ENCODE measurements at places on chromosomes 11 and 22. TPM values are rescaled to one million over a fixed set of nuclear protein-coding genes. Genes with fewer than 3 reads are reported as not detected.

OR2AG1 gene
- polyA plus RNA-seq, result not detected

NRIP3 gene
- 0.22 TPM for polyA plus RNA-seq

DNA sequence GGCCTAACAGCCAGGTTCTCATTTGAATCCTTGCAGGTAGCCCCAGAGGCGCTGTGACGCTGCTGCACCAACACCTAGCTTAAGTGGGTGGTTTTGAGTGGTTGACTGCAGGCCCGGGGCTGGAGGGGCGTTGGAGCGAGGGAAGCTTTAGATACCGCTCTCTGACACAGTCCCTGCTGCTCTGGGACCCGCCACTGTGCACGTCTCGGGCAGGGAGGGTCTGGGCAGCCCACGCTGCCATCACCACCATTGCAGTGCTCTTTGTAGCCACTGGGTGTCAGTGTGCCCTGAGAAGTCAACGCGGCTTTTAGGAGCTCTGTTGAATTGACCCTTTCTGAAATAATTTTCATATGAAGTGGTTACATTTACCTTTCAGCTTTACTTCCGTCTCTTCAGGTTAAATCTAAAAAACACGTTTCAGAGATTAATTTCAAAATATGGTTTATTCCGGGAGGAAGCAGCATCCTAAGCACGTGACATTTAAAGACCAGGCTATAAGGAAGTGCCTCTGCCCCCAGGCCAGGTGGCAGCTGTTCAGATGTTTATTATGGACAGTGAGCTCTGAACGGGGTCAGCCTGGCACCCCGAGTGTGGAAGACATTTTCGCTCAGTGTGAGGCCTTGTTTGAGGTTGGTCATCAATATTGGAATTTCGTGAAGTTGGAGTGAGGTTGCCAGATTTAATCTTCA, 30.9 kb upstream of the PARVB start:
- peak; percentile 85 for DNase-seq
- H3K4me1 ChIP-seq, result peaks cover 14% of the 10 kb centered on the region
- no peaks in the 10 kb centered on the region for H3K27me3 ChIP-seq
- H3K36me3 ChIP-seq, result peaks cover 48% of the 10 kb centered on the region

DNA sequence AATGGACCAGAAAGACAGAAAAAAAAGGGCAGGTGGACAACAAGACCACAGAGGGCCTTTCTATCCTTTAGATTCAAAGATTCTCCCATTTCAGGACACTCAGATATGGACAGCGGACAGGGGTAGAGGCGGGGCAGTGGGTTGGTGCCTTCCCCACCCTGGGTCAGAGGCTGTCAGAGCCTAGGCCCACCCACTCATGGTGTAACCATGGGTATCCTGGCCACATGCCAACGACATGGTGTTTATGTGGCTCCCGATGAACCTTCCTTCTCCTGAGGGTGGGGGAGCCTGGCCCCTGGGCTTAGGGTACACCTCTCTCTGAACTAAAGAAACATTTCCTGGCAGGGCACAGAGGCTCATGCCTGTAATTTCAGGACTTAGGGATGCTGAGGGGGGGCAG, 14.3 kb upstream of the P2RY2 start:
- no peaks in the 10 kb centered on the region for H3K27me3 ChIP-seq
- no peak for DNase-seq
- no peaks in the 10 kb centered on the region for H3K36me3 ChIP-seq
- H3K27ac ChIP-seq, result no peak overlapping the region

CECR2 gene
- 0.22 TPM for polyA plus RNA-seq

ACR gene
- polyA plus RNA-seq, result 0.67 TPM

GRCh38 chr11:20754933-20755332, 85.5 kb downstream of the NELL1 start:
- H3K4me1 ChIP-seq, result no peaks in the 10 kb centered on the region
- no peaks in the 10 kb centered on the region for H3K27me3 ChIP-seq

GRCh38 chr11:76685237-76685636, 14.7 kb upstream of the LRRC32 start:
- no peak overlapping the region for H3K4me3 ChIP-seq
- DNase-seq, result no peak
- H3K27me3 ChIP-seq, result no peaks in the 10 kb centered on the region

- no peaks in the 10 kb centered on the region for H3K27me3 ChIP-seq
- H3K27ac ChIP-seq, result peak overlapping the region; percentile 66
- H3K4me3 ChIP-seq, result no peak overlapping the region
- no peak for DNase-seq
- H3K4me1 ChIP-seq, result peaks cover 24% of the 10 kb centered on the region
These were observed 71.9 kb downstream of the FBXO7 start for GRCh38 chr22:32546496-32546895.

DNA sequence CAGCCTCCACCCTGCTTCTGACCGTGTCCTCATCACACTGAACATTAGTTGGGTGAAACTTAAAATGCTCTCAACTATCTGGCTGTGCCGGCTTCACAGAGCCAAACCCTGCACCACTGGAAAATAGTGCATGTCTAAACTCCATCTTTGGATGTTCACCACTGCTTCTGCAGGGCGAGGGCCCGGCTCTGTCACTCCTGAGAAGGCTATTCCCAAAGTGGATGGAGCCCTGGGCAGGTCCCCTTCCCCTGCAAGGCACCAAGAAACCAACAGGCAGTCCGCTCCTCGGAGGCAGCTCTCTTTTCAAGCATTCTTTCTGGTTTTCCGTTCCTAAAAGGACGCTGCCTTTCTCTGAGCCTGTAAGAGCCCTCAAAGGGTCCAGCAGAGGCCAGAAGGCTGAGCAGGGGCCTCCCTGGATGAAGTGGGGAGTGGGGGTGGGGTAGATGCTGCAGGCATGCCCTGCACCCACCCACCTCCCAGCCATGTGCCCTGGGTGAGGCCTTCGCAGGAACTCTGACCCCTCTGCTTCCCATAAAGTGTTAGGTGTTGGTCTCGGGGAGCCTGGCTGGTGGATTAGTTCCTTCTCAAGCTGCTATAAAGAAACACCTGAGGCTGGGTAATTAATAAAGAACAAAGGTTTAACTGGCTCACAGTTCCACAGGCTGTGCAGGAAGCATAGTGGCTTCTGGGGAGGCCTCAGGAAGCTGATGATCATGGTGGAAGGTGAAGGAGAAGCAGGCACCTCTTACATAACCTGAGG, 23.3 kb downstream of the LINC01488 start:
- H3K27me3 ChIP-seq, result no peaks in the 10 kb centered on the region
- no peaks in the 10 kb centered on the region for H3K4me1 ChIP-seq
- no peaks in the 10 kb centered on the region for H3K36me3 ChIP-seq
- no peak overlapping the region for H3K27ac ChIP-seq
- DNase-seq, result peak; percentile 38

- H3K27ac ChIP-seq, result no peak overlapping the region
- H3K4me3 ChIP-seq, result no peak overlapping the region
- H3K4me1 ChIP-seq, result no peaks in the 10 kb centered on the region
- peak; percentile 70 for DNase-seq
- H3K27me3 ChIP-seq, result peaks cover 14% of the 10 kb centered on the region
These were observed 6.4 kb downstream of the PLA2G3 start for GRCh38 chr22:31133911-31134310.

- H3K4me1 ChIP-seq, result no peaks in the 10 kb centered on the region
- H3K27me3 ChIP-seq, result no peaks in the 10 kb centered on the region
- no peak for DNase-seq
- no peak overlapping the region for H3K4me3 ChIP-seq
These were observed 360.5 kb downstream of the DLG2 start for GRCh38 chr11:85266646-85267045.

DNA sequence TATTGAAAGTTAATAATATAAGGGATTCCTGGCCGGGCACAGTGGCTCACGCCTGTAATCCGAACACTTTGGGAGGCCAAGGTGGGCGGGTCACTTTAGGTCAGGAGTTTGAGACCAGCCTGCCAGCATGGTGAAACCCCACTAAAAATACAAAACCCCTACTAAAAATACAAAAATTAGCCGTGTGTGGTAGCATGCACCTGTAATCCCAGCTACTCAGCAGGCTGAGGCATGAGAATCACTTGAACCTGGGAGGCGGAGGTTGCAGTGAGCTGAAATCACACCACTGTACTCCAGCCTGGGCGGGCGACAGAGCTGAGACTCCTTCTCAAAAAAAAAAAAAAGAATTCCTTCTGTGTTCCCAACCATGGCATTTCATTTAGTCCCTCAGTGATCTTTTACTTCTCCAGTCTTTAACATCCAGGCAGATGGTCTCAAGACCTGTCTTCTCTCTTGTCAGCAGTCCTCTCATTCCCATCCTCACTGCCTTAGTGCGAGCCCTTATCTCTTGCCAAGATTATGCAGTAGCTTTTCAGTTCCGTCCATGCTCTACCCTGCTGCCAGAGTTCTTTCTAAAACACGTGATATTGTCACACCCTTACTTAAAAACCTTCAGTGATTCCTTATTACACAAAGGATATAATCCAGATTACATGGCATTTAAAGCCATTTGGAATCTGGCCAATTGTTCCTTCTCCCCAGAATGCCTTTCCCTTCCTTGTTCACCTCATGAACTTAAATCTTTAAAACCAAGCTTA, 17.9 kb downstream of the RTN3 start:
- no peaks in the 10 kb centered on the region for H3K36me3 ChIP-seq
- DNase-seq, result no peak
- H3K27ac ChIP-seq, result no peak overlapping the region
- H3K27me3 ChIP-seq, result no peaks in the 10 kb centered on the region

GRCh38 chr22:30305906-30306626, 16.8 kb upstream of the CASTOR1 start:
- H3K36me3 ChIP-seq, result no peaks in the 10 kb centered on the region
- H3K4me3 ChIP-seq, result no peak overlapping the region
- H3K27ac ChIP-seq, result peak overlapping the region; percentile 87
- DNase-seq, result no peak

GAS2L1 gene
- polyA plus RNA-seq, result 8.5 TPM

- H3K4me1 ChIP-seq, result peaks cover 19% of the 10 kb centered on the region
- H3K4me3 ChIP-seq, result no peak overlapping the region
- no peaks in the 10 kb centered on the region for H3K27me3 ChIP-seq
- no peak for DNase-seq
- no peak overlapping the region for H3K27ac ChIP-seq
- peaks cover 2% of the 10 kb centered on the region for H3K36me3 ChIP-seq
These were observed 28.8 kb upstream of the CHKA start for GRCh38 chr11:68150037-68150436.

GRCh38 chr11:1837171-1838076, 1.4 kb upstream of the TNNI2 start:
- H3K36me3 ChIP-seq, result no peaks in the 10 kb centered on the region
- peak overlapping the region; percentile 86 for H3K27ac ChIP-seq
- H3K4me1 ChIP-seq, result peaks cover 26% of the 10 kb centered on the region
- DNase-seq, result peak; percentile 96
- no peak overlapping the region for H3K4me3 ChIP-seq

DNA sequence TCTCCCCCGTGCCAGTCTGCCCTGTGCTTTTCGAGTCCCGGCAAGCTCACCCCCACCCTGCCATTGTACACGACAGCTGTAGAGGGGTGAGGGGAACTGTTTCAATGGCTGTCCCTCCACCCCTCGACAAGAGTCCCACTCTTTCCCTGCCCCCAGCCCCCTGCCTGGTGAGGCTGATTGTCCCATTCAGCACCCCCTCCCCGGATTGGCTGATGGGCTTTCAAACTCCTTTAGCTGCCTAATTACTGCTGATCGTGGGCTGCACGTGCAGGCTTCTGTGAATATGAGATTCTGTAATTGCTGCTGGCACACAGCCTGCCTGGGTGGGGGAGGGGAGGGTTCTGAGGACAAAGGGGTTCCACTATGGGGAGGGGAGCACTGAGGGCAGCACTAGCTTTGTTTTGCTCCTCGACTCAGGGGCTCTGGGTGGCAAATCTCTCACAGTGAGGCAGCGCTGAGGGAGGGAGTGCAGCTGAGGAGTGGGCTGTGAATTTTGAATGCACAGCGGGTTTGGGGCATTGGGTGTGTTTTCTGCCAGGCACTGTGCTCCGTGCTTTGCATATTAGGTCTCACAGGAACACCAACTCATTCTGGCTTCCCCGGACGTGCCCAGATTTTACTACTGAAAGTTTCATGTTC, 42.6 kb upstream of the ACCSL start:
- H3K36me3 ChIP-seq, result no peaks in the 10 kb centered on the region
- no peak overlapping the region for H3K4me3 ChIP-seq
- H3K27me3 ChIP-seq, result peaks cover 5% of the 10 kb centered on the region
- no peaks in the 10 kb centered on the region for H3K4me1 ChIP-seq
- H3K27ac ChIP-seq, result no peak overlapping the region
- DNase-seq, result no peak

- H3K4me1 ChIP-seq, result no peaks in the 10 kb centered on the region
- H3K36me3 ChIP-seq, result no peaks in the 10 kb centered on the region
- H3K27ac ChIP-seq, result no peak overlapping the region
- H3K4me3 ChIP-seq, result no peak overlapping the region
These were observed 191.5 kb downstream of the CEP164 start for GRCh38 chr11:117519170-117519569.

DNA sequence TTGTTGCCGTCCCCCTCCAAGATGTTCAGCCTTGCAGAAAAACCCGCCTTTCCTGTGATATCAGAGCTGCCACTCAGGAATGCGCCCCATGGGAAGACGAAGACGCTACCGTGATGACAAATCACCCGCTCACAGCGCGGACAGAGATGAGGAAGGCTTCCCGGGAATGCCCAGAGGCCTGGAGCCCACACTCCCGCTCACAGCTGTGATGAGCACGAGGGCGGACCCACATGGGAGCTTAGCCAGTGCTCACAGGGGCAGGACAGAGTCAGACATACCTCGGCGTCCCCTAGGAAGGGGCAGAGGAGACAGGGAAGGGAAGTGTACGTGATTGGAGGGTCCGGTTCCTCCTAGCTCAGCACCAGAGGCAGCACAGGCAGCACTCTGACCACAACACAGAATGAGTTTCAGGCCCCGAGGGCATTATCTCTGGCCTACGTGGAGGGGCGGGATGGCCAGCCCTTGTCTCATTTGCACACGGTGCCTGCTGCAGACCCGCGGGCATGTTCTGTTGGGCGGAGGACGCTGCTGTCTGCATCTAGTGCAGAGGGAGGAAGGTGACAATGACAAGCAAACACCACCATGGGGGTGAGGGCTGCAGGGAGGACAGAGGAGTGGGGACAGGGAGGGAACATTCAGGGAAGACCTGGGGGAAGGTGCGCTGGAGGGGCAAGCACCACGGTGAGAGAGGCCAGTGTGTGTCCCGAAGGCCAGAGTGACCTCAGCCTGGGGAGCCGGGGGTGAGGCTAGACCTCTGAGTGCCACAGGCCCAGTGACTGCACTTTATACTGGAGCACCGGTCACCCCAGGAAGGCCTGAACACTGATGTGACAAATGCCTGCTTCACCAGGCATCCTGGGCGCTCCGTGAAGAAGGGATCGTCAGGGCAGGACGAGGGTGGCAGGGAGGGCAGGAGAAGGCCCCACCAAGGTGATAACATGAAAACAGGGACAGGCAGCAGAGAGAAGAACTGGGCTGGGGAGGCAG, 79.6 kb downstream of the CELSR1 start:
- H3K4me1 ChIP-seq, result no peaks in the 10 kb centered on the region
- no peaks in the 10 kb centered on the region for H3K36me3 ChIP-seq
- DNase-seq, result no peak
- H3K27me3 ChIP-seq, result no peaks in the 10 kb centered on the region
- H3K27ac ChIP-seq, result no peak overlapping the region

DNA sequence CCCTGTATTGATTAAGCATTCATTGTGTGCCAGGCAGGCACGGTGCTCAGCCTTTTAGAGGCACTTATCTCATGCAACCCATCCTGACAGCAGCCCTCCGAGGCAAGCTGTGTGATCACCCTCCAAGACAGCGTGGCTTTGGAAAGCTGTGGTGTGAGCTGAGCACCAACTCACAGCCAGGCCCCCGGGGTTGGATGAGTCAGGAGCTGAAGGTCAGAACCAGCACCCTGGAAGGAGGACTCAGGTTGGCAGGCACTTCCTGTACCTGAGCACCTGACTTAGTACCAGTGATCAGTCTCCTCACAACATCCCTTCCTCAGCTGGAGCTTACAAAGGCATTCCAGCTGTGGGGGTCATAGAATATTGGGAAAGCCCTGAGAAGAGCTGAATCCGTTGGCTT, 9.0 kb downstream of the PATZ1 start:
- peaks cover 68% of the 10 kb centered on the region for H3K36me3 ChIP-seq
- no peak overlapping the region for H3K4me3 ChIP-seq
- H3K27me3 ChIP-seq, result no peaks in the 10 kb centered on the region
- no peak for DNase-seq
- H3K27ac ChIP-seq, result no peak overlapping the region

OR4D5 gene
- polyA plus RNA-seq, result not detected

TMPRSS5 gene
- 0.46 TPM for polyA plus RNA-seq

Data from spleen (tissue), 13 donors.